ENCODE measurements at places on chromosomes 7 and 10.

DNA sequence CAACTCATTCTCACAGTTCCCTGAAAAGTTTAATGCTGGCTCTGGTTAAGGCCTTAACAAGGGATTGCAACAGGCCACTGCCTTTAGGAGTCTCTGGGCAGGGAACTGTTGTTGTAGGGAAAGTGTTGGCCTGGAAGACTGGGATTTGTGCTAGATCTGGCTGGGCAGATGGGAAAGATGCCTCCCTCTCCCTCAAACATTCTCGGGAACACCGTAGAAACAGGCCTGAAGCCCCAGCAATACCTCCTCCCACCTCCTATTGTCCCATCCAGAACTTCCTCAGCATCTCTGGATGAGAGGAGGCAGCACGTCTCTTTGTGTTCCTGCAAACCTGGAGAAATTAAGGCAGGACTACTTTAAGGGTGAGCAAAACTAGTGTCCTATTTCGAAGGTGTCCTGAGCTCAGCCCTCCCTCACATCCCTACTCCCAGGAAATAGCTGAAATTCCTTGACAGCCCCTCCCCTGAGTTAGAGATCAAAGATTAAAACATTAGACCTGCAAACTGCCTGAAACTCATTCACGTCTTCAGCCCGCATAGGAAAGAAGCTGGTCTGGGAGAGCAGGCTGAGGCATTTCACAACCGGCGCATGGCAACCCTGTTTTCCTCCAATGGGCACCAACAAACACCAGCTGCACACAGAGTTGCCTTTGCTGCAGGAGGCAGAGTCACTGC lies 10.9 kb upstream of the MAP3K8 start:
- DNase-seq: no peak

DNA sequence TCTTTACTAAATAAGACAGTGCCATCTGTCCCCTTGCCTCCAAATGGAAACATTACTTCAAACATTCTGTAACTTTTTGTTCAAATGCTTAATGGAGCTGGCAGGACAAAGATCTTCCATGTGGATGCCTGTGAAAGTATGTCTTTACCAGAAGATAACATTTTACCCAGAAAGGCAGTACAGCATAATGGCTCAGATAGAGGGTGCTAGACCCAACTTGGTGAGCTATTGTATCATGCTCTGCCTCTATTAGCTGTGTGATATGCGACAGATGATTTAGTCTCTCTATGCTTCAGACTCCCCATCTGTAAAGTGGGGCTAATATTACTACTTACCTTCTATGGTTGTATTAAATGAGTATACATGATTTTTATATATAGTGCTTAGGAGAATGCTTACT lies 8.8 kb upstream of the SMKR1 start:
- DNase-seq: no peak

DNA sequence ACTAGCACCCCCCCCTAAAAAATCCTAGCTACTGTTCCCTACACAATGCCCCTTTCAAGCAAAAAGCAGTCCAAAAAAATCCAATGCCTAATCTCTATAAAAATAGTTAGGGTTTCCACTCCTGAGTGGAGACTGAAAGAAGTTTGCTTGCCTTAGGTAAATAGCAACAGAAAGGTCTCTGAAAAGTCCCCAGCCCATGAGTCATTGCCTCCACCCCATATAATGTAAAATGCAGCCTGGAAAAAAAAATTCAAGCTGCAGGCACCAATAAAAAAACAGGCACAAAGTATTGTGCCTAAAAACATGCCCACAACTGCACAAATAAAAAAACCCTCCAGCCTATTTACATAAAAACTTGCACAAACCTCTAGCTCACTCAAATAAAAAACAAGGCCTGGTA lies 47.5 kb downstream of the ZNF680 start:
- DNase-seq: no peak

- DNase-seq: no peak
These were observed 10.1 kb upstream of the TMEM26 start for GRCh38 chr10:61463035-61463909.

GRCh38 chr10:15868006-15868405 lies 7.7 kb upstream of the MINDY3 start:
- DNase-seq: no peak

DNA sequence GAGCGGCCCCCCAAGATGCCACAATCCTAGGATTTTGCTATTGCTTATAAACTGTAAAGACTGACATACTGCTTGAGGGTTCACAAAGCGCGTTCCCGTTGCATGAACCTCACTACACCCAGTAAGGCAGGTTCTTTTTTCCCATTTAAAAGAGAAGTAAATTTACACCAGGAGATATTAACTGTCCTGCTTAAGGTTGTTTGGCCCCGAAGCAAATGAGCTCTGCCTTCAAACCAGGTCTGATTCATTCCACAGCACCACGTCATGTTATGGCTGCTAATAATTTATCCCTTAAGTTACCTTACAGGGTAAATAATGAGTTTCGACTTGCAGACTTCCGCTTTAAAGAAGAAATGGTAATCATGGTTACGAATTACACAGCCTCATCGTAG lies 559 bp upstream of the FKBP14 start:
- peak; percentile 42 for DNase-seq

GRCh38 chr7:7251742-7252141 lies 69.4 kb downstream of the C1GALT1 start:
- DNase-seq: no peak

DNA sequence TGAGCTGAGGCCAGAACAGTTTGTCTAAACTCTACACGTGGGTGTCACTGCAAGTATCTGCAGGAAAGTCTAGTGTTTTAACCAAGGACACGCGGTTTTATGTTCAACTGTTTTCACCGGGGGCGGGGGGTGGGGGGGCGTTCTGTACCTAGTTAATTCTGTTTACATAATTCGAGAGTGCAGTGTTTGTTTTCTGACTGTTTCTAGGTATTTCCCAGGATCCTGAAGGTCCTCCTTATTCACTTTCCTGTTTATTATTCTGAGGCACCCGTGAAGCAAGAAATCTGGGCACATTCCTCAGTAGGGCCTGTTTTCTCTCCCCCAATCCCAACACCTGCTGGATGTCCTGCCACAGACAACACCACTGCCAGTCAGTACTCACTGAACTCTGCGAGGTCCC lies 7.6 kb downstream of the LOXL4 start:
- no peak for DNase-seq

DNA sequence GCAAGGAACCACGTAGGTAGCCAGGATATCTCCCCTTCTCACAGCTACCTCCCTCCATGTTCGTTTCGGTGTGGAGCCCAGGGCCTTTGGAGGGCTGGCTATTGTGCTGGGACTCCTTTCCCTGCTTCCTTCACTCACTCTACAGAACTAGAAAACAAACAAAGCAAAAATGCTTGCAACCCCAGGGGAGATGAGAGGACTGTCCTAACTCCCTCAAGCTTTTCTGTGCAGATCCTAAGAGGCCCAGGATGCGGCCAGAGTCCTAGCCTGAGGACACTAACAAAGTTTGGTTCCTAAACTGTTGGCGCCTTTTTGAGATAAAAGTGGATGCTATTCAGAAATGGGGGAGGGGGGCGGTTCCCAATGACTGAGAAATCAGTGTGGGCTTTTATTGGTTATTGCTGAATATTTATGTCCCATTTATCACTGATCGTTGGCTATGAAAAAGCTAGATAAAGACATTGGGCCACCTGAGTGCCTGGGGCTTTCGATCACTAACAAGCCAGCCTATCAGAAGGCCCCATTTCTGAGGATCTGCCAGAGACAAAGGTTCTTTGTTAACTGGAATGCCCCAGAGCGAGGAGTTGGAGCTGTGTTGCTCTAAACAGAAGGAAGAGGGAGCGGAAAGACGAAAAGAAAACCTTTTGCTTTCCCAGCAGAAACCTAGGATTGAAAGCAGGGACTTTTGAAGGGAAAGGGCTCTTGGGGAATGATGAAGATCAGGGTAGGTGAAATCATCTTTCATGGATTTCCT lies 95.2 kb upstream of the EGR2 start:
- no peak for DNase-seq

- no peak for DNase-seq
These were observed 86.4 kb upstream of the RNF148 start for GRCh38 chr7:122789156-122789555.

- no peak for DNase-seq
These were observed 250.7 kb upstream of the ZNF32 start for GRCh38 chr10:43899224-43899959.

DNA sequence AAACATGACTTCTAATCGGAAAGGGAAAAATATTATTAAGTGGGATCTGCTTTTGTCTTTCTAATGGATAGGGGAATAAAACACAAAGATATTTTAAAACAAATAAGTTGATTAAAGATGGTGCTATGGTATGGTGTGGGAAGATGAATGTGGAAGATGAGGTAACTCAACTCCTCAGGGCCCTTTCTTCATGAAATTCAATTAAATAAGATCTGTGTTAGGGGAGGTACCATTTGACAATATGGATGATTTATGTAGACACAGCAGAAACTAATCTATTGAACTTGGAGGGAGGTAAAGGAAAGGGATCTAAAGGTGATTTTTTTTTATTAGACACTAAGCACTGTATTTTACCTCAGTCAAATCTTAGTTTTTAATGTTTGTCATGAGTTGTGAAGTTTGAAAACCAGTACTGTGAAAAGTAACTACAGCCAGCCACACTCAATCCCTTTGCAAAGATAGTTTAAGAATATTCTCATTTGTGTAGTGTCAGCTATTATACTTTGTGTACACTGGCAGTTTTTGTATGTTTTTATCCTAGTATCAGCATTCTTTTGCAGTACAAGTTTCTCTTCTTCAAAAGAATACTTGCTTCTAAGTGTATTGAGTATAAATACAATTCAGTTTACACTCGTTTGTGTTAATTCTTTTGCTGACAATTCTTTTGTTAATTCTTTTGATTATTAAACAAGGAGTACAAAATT lies 151.3 kb downstream of the PHF14 start:
- DNase-seq: no peak

DNA sequence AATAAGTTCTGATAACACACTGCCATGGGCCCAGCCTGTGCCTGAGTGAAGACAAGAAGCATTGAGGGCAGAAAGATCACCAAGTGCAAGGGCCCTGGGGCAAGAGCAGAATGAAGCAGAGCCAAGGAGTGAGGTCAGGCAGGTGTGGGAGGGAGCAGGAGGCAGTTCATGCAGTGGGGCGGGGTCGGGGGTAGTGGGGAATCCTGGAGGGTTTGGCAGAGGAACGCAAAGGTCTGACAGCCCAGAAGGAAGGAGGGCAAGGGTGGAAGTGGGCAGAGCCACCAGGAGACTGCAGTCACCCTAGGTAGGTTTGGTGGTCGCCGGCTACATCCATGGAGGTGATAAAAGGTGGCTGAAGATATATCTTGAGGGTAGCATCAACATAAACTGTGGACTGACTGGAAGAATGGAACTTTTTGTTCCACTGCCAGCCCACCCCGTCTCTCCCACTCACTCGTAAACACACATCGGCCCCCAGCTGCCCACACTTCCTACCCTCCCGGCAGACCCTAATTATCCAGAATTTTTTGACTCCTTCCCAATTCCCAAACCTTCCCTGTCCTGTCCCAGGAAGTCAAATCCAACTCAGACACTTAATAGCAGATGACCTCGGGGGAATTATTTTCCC lies 172.4 kb downstream of the ARHGAP12 start:
- no peak for DNase-seq

GRCh38 chr7:27472043-27472442 lies 190.6 kb downstream of the HIBADH start:
- no peak for DNase-seq

- DNase-seq: no peak
These were observed 16.7 kb downstream of the AQP1 start for GRCh38 chr7:30928254-30928872.

GRCh38 chr7:128042012-128042411 lies 10.8 kb upstream of the LRRC4 start:
- DNase-seq: no peak

DNA sequence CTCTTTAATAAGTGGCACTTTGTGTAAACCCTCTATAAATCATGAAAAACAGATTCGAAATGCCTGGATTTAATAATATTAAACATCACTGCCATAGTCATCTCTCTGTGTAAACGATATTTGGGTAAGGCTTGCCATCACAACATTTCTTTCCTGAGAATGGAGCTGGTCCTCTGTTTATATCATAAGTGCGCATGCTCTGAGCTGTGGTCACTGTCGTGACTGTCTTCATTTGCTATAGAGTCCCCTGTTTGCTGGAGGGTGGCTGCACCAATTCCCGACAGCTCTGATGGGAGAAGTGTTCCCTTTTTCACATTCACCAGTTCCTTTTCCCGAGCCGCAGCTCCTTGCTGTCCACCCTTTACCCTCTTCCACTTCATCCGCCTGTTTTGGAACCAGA lies 50.4 kb upstream of the AGMO start:
- no peak for DNase-seq

GRCh38 chr7:135707570-135707966 lies 20.4 kb downstream of the SLC13A4 start:
- no peak for DNase-seq

GRCh38 chr10:18486438-18486837 lies 164.9 kb downstream of the NSUN6 start:
- no peak for DNase-seq

GRCh38 chr10:51471271-51471670 lies 228.1 kb downstream of the CSTF2T start:
- DNase-seq: no peak

- no peak for DNase-seq
These were observed 10.0 kb upstream of the MARVELD1 start for GRCh38 chr10:97703398-97704067.

DNA sequence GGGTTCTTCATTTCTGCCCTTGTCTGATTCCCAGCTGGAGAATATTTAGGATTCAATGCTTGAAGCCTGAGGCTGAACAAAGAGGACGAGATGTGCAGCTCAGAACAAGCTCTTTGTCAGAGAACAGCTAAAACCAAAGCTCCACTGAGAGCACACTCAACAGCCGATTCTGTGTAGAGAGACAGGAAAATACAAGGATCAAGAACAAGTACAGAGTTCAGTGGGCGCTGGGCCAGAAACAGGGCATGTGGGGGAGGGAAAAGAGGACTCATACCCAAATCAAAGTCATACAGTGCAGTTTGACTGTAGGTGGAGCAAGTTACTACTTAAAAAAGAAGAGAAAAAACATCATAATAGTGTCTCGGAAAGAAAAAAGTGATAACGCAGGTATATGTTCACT lies at the start of gene AGMO:
TSS of gene AGMO (minus strand) at position 181 of the 400 bp plus-strand sequence.
- DNase-seq: no peak

DNA sequence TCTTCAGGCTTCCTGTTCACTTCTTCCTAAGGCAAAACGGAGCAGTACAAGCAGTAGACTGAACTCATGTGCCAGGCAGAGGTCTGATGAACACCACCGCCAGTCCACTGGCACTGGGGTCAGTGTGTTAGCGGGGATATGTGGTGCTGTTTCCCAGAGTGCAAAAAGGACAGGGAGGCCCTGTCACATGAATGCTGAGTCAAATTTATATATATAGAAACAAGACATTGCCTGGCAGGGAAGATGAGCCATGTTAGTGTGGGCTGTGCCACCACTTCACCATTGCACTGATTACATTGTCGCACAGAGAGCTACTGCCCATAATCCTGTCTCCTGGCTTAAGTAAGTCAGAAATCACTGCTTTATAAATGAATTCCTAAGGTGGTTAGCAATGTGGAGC lies 122.2 kb upstream of the AMPH start:
- no peak for DNase-seq

- peak; percentile 66 for DNase-seq
These were observed 68.3 kb downstream of the CREM start for GRCh38 chr10:35194906-35195305.

Data from naive thymus-derived CD4-positive, alpha-beta T cell (primary cell).